ENCODE measurements at places on chromosomes 1 and 21.

DNA sequence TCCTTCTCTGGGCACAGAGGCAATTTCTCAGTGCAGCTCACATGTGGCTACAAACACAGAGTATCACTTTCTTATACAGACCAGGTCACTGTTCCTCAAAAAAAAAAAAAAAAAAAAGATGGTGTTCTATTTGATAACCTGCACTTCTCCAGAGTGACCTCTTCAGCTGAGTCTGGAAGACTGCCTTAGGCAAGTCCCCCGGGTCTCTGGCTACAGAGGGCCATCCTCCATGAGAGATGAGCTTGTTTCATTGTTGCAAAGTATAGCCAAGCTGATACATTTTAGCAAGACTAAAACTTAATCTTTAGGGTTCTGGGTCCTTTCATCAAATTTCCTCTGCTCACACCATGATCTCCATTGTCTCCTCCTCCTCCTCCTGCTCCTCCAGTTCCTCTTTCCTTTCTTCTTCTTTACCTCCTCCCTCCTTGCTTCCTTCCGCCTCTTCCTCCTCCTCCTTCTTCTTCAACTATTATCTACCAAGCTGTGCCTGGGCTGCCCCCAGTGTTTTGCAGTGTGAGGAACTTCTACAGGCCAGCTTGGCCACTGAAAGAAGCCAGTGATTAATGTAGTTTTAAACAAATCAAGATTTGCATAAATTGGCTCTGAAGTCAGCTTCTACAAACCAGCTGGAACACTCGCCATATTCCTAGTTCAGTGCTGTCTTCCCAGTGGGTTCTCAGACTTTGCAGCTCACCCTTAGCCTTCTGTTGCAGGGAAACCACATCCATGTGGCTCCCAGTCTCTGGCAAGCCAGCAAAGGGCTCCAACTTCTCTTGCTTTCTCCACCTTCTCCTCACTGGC is 139.4 kb downstream of the RUNX1 start:
- no peak for DNase-seq

- no peak for DNase-seq
Observed at GRCh38 chr1:160483505-160484185, 39.4 kb downstream of the SLAMF6 start.

GRCh38 chr1:224245188-224245587 is 62.1 kb downstream of the DEGS1 start:
- no peak for DNase-seq

GRCh38 chr1:6454856-6455751 is 10.9 kb downstream of the TNFRSF25 start:
- DNase-seq: no peak
